ENCODE measurements at places on chromosomes 16 and 17.

DNA sequence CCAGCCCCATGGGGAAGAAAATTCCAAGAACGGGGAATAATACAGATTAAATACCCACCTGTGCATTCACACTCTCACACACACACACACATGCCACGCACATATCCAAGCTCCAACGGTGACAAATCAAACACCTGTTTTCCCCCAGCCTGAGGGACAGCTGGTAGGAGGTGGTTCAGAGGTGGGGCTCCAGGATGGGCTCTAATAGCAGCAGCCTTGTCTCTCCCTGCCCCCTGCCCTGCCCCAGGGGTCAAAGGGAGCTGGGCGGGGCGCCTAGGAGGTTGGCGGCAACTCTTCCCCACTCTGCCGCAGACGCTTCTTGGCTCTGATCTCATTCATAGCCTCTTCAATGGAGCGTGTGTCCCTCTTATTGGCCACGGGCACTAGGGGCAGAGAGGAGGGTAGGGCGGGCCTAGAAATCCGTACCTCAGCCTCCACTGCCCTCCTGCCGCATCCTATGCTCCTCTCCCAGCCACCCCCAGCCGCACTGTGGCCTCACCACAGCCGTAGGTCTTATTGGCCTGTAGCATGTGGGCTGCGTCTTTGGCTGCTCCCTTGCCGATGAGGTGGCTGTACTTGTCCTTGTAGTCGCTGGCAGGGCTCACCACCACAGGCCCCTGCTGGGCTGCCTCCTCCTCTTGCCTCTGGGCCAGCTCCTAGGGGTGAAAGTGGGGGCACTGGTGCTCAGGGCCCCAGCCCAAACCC is 8.2 kb downstream of the SPAG7 start:
- H3K4me3 ChIP-seq: no peak overlapping the region
- no peak overlapping the region for H3K27ac ChIP-seq
- H3K4me1 ChIP-seq: peaks cover 4% of the 10 kb centered on the region
- H3K27me3 ChIP-seq: no peaks in the 10 kb centered on the region

DNA sequence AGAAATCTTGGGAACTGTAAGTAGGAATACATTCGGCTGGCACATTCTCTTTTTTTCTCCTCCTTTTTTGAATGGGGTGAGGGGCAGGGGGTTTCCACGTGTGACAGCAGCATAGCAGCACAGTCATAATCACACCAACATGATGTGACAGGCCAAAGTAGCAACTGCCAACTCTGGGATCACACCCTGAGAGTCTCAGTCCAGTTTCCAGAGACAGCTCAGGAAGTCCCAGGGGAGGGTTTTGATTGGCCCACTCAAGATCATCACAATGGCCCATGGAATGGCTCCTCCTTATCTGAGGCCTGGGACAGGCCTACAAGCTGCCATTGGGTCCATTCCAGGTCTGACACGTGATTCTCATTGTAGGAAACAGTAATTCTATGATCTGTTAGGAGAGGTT is 207.1 kb upstream of the ASIC2 start:
- no peak overlapping the region for H3K27ac ChIP-seq
- no peaks in the 10 kb centered on the region for H3K27me3 ChIP-seq
- H3K4me3 ChIP-seq: no peak overlapping the region
- DNase-seq: no peak
- H3K36me3 ChIP-seq: no peaks in the 10 kb centered on the region

GRCh38 chr17:40794466-40794865 is 5.3 kb downstream of the KRT28 start:
- H3K4me3 ChIP-seq: no peak overlapping the region
- DNase-seq: no peak
- no peaks in the 10 kb centered on the region for H3K4me1 ChIP-seq
- no peaks in the 10 kb centered on the region for H3K27me3 ChIP-seq

DNA sequence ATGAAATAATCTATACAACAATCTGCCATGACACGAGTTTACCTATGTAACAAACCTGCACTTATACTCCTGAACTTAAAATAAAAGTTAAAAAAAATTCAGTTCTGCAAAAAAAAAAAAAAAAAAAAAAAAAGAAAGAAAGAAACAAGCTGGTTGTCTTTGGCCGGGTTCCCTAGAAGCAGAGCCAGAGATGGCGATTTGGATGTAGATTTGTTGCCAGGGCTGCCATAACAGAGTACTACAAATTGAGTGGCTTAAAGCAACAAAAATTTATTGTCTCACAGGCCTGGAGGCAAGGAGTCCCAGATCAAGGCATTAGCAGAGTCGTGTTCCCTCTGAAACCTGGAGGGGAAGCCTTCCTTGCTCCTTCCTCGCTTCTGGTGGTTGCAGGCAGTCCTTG is 20.4 kb downstream of the SYT17 start:
- no peaks in the 10 kb centered on the region for H3K36me3 ChIP-seq
- no peak for DNase-seq
- no peak overlapping the region for H3K4me3 ChIP-seq
- no peaks in the 10 kb centered on the region for H3K27me3 ChIP-seq

DNA sequence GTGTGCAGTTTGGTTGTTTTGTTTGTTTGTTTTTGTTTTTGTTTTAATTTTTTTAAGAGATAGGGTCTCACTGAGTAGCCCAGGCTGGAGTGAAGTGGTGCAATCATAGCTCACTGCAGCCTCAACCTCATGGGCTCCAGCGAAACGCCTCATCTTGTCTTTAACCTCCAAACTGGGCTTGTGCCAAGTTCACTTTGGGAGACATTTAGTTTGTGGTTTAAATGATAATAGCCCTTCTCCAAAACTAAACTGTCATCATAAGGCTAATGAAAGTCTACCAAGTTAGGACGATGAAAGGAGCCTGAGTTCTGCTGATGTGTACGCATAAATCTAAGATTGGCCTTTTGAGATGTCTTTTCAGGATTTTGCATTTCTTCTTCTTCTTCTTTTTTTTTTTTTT is 6.5 kb upstream of the CARD14 start:
- H3K27ac ChIP-seq: no peak overlapping the region
- H3K4me1 ChIP-seq: no peaks in the 10 kb centered on the region
- H3K4me3 ChIP-seq: no peak overlapping the region
- no peaks in the 10 kb centered on the region for H3K36me3 ChIP-seq
- DNase-seq: no peak

DNA sequence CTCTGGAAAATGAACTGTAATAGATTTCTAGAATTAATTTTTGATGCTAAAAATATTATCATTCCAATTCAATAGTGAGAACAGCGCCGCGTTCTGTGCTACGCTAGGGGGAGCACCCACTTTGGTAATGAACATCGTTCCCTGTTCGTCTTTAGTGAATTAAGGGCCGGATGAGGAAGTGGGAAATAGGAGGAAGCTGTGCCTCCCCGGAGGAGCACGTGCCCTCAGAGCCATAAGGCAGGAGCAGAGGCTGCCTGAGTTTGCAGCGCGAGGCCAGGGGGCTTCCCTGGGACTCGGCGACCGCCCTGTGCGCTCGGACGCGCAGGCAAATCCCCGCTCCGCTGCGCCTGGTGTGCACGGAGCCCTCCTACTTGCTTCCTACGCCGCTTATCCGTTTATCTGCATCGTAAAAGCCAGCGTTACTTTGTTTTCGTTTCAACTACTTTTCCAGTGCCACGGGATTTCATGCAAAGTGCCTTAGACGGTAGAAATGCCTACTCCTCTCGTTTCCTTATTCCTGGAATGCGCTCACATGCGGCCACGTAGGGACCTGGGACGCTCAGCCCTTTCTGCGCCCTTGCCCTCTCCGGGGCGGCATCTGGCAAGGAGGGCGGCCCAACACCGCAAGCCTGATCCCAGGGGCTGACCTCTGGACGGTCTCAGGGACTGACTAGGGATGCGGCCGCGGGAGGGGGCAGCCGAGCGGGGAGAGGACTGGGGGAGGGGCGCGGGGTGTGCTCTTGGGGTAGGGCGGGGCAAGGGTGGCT is 76.4 kb downstream of the KCNJ12 start:
- peak; percentile 33 for DNase-seq
- H3K36me3 ChIP-seq: no peaks in the 10 kb centered on the region
- H3K4me1 ChIP-seq: peaks cover 11% of the 10 kb centered on the region
- no peak overlapping the region for H3K4me3 ChIP-seq
- H3K27ac ChIP-seq: peak overlapping the region; percentile 13

DNA sequence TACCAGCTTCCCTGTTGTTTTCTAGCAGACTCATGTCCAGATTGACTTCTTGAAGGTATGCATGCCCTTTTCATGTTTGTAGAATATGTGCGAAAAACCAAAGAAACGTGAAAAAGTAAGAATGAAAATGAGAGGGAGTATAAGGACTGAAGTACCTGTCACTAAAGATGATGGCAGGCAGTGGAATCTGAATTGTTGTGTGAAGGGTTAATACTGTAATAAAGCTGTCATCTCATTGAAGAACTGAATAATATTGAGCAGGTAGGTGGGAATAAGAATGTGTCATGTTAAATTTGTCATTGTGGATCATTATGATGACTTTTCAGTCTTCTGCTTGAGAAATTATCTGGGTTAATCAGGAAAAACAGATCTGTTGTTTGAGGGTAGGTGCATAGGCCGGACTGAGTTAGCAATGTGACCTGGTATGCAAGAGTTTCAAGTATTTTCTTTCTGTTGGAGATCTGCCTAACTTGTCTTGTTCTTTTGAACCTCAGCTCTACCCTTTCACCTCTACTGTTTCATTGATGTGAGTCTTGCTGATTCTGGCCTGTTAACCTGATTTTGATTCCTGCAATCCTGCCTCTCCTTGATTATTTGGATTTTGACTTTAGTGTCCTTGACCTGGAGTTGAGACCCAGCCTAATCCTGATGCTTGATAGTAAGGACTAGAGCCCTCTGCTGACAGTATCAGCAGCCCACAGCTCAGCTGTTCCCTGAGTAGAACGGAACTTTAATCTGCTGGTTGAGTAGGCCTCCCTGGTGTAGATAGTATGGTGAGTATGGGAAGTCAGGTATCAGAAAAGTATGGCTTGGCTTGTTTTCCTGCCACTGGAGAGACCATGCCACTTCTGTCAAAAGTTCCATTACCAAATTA is 64.6 kb downstream of the MAP2K4 start:
- H3K27me3 ChIP-seq: no peaks in the 10 kb centered on the region
- H3K36me3 ChIP-seq: no peaks in the 10 kb centered on the region
- DNase-seq: no peak
- no peak overlapping the region for H3K27ac ChIP-seq

GRCh38 chr16:87878704-87879103 is 9.4 kb upstream of the SLC7A5 start:
- no peaks in the 10 kb centered on the region for H3K36me3 ChIP-seq
- no peaks in the 10 kb centered on the region for H3K4me1 ChIP-seq
- H3K4me3 ChIP-seq: no peak overlapping the region
- H3K27ac ChIP-seq: no peak overlapping the region

DNA sequence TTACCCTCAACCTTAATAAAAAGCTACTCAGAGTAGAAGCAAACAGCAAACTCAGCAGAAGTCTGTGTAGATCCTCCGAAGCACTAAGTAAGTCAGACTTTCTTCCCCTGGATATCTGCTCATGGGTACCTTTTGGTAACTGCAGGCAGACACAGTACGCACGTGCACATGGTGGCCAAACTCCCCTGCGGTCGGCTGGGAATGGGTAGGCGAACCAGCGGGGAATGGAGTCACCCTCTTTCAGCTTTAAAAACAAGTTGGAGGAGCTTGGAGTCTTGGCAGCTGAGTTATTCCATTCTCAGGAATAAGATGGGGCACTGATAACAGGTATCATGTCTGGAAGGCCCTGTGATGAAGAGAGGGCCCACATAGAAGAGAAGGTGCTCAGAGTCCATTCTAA is 16.3 kb downstream of the CYB561 start:
- H3K4me1 ChIP-seq: peaks cover 20% of the 10 kb centered on the region
- no peaks in the 10 kb centered on the region for H3K27me3 ChIP-seq
- no peak overlapping the region for H3K27ac ChIP-seq
- DNase-seq: no peak
- H3K4me3 ChIP-seq: no peak overlapping the region
- no peaks in the 10 kb centered on the region for H3K36me3 ChIP-seq

DNA sequence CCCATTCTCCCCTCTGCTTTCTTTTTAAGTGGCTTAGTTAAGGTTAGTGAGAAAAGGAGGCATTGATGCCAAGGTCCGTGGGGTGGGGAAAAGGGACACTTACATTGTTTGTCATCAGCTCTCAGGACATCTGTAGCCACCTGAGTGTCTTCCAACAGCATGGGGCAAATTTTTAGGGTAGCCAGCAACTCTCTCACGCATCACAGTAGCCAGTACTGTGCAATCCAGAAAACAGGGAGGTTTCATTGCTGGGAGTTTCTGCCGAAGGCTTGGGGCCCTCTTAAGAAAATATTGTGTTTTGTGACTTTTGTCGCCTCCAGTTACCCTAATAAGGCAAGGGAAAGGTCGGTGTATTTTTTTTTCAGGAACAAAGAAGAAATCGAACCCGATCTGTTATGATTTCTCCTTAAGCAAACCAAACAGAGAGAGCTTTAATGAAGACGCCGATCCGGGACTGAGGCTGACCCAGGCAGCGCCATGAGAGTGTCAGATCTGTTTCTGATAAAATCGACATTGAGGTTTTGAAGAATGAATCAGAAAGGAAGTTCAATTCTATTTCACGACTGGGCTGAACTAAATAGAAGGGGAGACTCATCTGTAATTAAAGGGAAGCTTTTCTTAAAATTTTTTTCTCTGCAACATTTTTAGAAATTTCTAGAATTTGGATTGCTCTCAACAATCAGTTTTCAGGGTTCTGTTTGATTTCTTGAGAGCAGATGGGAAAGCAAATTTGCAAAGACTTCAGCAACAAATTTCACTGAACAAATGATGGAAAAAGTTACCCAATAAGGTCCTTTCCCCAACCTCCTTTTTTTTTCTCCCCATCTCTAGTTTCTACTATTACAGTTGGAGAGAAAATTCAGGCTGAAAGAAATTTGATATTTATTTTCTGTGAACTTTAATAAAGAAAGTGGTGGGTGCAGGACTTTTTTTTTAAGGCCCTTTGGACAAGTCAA is 144.7 kb upstream of the IRX3 start:
- peaks cover 39% of the 10 kb centered on the region for H3K27me3 ChIP-seq
- H3K4me1 ChIP-seq: no peaks in the 10 kb centered on the region
- no peak overlapping the region for H3K27ac ChIP-seq
- no peak for DNase-seq
- no peaks in the 10 kb centered on the region for H3K36me3 ChIP-seq

- peak overlapping the region; percentile 12 for H3K27ac ChIP-seq
- peaks cover 70% of the 10 kb centered on the region for H3K4me1 ChIP-seq
- H3K27me3 ChIP-seq: no peaks in the 10 kb centered on the region
- no peaks in the 10 kb centered on the region for H3K36me3 ChIP-seq
- no peak for DNase-seq
Observed at GRCh38 chr16:88773812-88774291, 11.2 kb downstream of the PIEZO1 start.

- H3K4me1 ChIP-seq: peaks cover 36% of the 10 kb centered on the region
- H3K36me3 ChIP-seq: no peaks in the 10 kb centered on the region
- no peak for DNase-seq
Observed at GRCh38 chr17:39640591-39641031, 3.7 kb downstream of the STARD3 start.

GRCh38 chr17:561116-561515 is 153.5 kb downstream of the VPS53 start:
- no peak overlapping the region for H3K27ac ChIP-seq
- peaks cover 6% of the 10 kb centered on the region for H3K36me3 ChIP-seq
- H3K4me1 ChIP-seq: no peaks in the 10 kb centered on the region
- H3K27me3 ChIP-seq: no peaks in the 10 kb centered on the region
- no peak for DNase-seq

- peaks cover 32% of the 10 kb centered on the region for H3K36me3 ChIP-seq
- peaks cover 25% of the 10 kb centered on the region for H3K4me1 ChIP-seq
- H3K4me3 ChIP-seq: peak overlapping the region; percentile 98
- peak overlapping the region; percentile 100 for H3K27ac ChIP-seq
- H3K27me3 ChIP-seq: no peaks in the 10 kb centered on the region
- no peak for DNase-seq
Observed at GRCh38 chr16:30063893-30064728, 1.4 kb upstream of the ALDOA start.

- no peak overlapping the region for H3K27ac ChIP-seq
- H3K4me1 ChIP-seq: no peaks in the 10 kb centered on the region
- H3K4me3 ChIP-seq: no peak overlapping the region
- peaks cover 7% of the 10 kb centered on the region for H3K36me3 ChIP-seq
Observed at GRCh38 chr17:45394913-45395568, 37.6 kb downstream of the ARHGAP27 start.

All from HCT116 (cell line).